ENCODE measurements at places on chromosomes 3 and 15.

- DNase-seq = peak; percentile 64
Measured at GRCh38 chr3:185439745-185440466, 58.9 kb downstream of the TMEM41A start.

DNA sequence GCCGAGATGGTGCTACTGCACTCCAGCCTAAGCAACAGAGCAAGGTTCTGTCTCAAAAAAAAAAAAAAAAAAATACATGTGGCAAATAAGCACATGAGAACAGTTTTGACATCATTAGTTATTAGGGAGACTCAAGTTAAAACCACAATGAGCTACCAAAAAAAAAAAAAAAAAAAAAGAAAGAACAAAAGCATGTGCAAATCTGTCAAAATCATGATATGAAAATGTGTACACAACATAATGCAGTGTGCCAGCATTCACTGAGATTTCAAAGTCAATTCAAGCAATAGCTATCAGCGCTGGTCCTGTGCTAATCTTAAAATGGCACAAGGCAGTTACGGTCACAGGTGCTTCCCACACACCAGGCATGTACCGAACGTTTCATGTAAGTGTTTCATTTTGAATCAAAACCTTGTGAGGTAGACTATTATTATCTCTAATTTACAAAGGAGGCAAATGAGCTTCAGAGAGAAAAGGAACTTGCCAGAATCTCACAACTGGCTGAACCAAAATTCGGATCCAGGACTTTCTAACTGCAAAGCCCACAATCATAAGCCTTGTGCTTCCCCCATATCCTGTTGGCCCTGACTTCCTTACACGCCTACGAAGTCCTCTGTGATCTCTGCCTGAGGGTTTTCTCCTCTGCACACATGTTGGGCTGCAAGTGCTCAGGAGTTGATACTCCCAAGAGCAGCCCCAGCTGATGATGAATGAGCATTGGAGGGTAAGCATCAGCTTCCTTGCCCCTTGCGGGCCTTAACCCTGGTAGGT lies 200.1 kb upstream of the PROK2 start:
- no peak for DNase-seq

GRCh38 chr3:174397848-174398247 lies 461.3 kb upstream of the NAALADL2 start:
- DNase-seq = no peak

DNA sequence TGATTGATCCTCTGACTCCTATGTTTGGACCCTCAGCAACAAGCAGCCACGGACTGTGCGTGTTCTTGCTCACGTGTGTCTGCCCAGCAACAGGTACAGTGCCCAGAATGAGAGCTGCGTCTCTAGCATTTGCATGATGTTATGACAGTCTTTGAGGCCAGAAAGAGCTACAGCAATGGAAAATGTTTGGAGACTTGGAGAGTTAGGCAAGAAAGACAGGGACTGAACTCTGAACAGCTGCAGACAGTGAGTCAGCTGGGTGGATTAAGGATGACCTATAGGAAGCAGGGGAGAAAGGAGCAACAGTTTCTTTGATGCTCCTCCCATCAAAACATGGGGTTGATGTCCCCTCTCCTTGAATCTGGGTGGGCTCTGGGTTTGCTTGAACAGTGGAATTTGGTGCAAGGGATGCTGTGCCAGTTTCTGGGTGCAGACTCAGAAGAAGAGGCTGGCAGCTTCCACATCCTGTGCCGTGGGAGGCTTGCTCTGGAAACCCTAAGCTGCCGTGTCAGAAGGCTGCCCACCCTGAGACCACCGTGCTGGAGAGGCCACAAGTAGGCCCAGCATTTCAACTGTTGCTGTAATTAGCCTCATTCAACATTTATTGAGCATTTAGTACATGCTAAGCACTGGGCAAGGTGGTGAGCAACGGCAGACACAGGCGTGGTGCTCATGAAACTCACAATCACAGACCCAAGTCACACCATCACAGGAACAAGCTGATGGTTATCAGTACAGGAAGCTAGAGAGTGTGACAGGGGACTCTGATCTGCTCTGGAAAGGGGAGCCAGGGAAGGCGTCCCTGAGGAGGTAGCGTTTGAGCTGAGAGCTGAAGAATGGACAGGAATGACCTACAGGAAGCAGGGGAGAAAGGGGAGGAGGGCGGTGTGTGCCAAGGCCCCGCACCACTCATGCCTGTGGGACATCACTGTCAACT lies 21.7 kb downstream of the CCR9 start:
- no peak for DNase-seq

DNA sequence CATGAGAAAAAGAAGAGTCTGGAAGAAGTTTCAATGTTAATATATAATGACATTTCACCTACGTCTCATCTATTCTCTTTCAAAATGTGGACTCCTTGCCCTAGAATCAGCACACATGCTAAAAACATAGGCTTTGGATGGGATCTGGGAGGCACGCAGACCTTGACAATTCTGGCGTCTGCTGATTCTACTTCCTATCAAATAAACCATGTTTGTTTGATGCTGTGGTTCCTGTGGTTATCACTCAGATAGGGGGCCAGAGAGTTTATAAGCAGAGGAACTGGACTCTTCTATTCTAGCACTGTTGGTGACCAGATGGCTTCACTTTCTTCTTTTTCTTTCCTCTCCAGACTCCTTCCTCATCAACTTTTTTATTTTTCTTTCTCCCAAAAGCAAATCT lies 336.8 kb downstream of the DIPK2A start:
- DNase-seq = no peak

GRCh38 chr3:42102571-42102970 lies 11.4 kb downstream of the TRAK1 start:
- DNase-seq = no peak

Measured in globus pallidus (tissue), 1 donor.